Common myeloid progenitor, CD34-positive (primary cell): ENCODE measurements at places on chromosomes 4 and X.

DNA sequence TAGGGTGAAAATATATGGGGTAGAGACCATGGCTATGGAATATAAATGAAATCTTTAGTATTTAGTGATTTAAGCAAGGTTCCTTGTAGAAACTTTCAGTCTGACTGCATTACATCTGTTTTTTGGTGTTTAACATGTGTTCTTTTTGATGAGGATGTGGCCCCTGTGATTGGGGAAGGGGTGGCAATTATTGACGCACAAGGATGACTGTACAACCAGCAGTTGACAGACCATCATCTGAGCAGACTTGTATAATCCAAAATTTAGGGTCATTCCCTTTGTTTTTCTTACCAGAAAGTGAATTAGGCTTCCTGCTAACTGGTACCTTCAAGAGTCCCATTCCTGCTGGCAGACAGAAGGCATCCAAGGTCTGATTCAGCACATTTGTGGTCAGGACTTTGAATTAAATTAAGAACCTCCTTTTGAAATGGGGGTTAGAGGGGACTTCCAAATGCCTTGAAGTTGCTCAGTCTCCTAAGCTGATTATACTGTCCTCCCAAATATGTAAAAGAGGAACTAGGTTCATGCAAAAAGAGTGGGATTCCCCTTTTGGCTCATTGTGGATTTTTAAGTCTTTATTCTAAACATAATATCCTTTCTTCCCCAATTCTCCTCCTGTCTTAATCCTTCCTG is 112.4 kb upstream of the CXCL13 start:
- peak; percentile 95 for DNase-seq

- no peak for DNase-seq
Observed at GRCh38 chr4:149933120-149933519, 117.5 kb upstream of the IQCM start.

DNA sequence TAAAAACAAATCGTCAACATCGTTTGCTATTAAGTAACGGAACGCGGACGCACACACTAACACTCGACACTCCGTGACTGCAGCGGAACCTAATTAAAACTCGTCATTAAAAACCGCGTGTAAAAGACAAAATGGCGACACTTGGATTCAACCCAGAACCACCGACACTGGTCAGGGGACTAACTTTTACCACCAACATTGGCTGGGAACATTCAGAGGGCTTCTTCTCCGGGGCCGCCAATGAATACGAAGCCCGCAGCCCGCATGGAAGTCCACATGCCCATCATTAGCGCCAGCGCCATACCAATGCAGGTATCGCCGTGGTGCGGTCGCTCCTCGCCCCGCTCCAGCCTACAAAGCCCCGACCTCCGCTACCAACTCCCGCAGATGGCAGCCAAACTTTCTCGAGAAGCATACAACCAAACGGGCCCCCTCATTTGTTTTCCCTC is 498 bp downstream of the RBMX start:
- DNase-seq: peak; percentile 55

- no peak for DNase-seq
Observed at GRCh38 chr4:20127626-20128025, 124.1 kb upstream of the SLIT2 start.

- peak; percentile 73 for DNase-seq
Observed at GRCh38 chrX:23908219-23909004, 606 bp downstream of the CXorf58 start.

GRCh38 chr4:185211035-185211434 is 1.6 kb downstream of the SNX25 start:
- peak; percentile 12 for DNase-seq

DNA sequence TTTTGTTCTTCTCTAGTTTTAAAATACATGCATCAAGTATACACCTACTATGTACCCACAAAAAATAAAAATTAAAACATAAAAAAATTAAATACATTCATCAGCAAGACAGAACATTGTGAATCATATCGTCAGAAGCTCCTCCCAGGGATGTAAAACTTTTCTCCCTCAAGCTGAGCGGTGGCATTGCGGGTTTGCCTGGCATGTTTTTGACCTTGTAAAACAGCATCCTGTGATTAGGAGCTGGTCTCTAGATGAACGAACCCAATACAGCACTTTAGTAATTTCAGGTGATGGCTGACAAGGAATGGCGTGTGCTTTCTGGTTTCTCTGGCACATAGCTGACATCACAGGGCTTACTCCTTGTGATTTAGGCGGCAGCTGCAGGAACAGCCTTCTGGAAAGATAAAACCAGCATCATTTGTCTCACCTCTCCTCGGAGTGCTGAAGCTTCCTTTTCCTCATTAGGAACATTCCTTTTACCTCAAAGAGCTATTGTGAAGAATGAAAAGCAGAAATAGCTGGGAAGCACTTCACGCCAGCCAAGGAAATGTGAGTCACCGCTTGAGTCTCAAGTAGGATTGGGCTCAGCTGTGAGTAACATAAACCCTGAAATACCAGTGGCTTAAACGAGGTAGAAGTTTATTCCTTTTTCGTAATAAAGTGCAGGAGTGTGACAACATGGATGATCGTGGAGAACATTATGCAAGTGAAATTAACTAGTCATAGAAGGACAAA is 44.3 kb downstream of the NYX start:
- peak; percentile 26 for DNase-seq

- no peak for DNase-seq
Observed at GRCh38 chr4:112517067-112517634, 1.2 kb upstream of the NEUROG2 start.

- DNase-seq: no peak
Observed at GRCh38 chr4:42452823-42453222, 55.5 kb downstream of the SHISA3 start.

DNA sequence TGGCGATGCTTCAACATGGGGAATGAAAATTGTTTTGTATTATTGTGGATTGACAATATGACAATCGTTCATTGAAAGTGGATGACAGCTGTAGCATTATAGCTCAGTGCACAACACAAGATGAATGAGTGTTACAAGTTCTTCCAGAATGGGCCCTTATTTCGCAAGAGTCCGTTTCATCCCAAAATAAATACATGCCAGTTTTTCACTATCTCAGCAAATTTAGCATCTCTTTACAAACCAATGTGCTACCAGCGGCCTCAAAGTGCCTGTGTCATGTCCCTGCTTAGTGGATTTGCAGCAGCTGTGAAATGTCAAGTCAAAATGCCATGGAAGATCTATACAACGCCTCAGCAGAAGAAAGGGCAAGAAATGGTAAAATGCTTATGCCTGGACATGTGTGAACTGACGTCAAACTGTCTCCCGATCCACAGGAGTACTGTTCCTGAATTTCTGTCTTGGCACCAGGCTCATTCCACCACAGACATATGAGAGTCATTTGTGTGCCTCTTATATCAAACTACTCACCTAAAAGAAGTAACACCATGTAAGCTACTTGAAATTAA is 109.6 kb downstream of the MAML3 start:
- no peak for DNase-seq

GRCh38 chr4:154838694-154839093 is 57.6 kb downstream of the RBM46 start:
- DNase-seq: no peak

DNA sequence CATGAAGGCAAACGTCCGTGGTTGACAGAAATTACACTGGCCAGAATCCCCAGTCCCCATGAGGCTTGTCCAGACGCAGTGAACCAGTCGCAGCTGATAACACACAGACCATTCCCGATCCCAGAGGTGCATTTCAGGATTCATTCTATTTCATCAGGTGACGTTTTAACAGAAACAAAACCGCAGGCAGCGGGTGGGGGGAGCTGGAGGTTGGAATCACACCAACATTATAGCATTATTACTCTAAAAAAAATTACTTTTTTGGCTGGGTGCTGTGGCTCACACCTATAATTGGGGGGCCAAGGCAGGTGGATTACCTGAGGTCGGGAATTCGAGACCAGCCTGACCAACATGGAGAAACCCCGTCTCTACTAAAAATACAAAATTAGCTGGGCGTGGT is 25.2 kb downstream of the NOP14 start:
- DNase-seq: no peak

GRCh38 chr4:824461-825062 is 1.4 kb downstream of the CPLX1 start:
- no peak for DNase-seq

- no peak for DNase-seq
Observed at GRCh38 chrX:116357329-116357728, 79.1 kb upstream of the SLC6A14 start.

DNA sequence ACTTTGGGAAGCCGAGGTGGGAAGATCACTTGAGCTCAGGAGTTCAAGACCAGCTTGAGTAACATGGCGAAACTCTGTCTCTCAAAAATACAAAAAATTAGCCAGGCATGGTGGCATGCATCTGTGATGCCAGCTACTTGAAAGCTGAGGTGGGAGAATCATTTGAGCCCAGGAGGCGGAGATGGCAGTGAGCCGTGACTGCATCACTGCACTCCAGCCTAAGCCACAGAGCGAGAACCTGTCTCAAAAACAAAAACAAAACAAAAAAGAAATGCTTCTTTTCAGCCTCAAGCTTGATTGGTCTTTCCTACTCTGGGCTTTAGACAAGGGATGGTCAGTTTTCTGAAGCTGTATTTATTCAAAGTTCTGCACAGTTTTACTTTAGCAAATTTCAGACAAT is 15.8 kb upstream of the DHRSX start:
- no peak for DNase-seq

DNA sequence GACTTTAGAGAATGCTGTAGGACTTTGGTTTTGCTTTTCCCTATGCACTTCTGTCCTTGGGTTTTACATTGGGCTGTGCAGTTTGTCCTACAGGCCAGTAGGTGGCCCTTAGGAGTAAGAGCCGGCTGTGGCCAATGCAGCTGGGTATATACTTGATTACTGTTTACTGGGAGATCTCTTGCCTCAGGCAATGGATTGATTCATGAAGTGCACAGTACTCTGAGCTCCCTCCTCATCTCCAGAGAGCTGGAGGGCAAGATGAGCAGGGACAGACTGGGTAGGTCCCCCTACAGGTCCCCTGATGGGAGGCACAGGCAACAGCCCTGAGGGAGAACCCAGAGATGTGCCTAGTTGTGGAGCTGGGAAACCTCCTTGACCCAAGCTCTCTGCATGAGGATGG is 103.8 kb upstream of the QRFPR start:
- peak; percentile 24 for DNase-seq

DNA sequence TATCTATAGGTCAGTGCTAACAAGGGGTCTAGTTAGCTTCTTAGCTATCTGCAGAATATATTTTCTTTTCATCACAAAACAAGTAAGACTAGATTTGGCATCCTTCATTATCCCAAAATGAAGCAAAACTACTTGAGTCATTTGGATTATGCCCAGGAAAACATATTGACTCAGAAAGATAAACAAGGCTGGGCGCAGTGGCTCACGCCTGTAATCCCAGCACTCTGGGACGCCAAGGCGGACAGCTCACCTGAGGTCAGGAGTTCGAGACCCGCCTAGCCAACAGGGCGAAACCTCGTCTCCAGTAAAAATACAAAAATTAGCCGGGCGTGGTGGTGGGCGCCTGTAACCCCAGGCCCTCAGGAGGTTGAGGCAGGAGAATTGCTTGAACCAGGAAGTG is 18.0 kb upstream of the MND1 start:
- no peak for DNase-seq

DNA sequence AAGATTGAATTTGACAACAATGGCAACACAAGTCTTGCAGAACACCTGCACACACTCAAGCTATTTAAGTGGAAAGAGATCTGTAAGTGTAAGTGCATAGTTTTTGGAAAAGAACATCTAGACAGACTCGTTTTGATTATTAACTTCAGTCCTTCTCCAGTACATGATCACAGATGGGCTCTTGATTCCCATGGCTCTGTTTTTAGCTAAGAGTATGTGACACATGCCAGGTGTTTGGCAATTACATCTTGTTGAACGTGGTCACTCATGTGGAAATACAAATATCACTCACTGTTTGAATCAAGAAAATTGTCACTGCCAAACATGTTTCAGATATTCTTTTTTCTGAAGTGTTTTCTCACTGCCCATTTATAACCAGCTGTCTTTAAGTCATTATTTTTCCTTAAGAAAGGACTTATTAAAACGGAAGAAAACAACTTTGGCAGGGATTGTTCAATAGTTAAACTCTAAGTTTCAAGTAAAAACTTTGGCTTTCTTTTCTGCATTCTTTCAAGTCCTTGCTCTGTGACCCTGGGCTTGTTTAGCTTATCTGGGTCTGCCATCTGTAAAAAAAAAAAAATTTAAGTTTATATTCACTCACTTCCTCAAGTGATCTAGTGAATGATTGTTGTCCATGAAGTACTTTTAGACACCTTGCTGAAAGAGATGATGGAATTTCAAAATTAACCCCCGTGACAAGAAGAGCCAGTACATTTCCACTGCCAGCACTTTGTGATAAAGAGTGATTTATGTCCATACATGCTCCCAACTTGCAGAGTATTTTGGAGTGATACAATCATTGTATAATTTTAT is 125.4 kb downstream of the ATXN3L start:
- DNase-seq: peak; percentile 49

DNA sequence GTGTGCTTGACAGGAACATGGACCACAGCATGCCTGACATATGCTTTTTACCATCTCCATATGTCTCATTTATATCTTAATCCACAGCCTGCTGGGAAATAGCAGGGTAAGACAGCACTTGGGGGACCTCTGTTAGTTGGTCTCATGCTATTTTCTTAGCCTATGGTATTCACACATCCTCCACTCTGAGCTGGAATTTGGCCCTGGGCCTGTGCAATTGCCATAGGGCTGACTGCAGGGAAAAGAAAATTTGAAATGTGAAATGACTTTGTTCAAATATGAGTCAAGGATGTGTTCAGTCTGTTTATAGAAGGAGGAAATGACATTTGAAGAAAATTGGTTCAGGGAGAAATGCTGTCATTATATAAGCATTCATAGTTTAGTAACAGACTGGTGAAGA is 9.6 kb upstream of the MAP7D3 start:
- DNase-seq: no peak

- no peak for DNase-seq
Observed at GRCh38 chrX:97616883-97617530, 733.3 kb downstream of the RPA4 start.

DNA sequence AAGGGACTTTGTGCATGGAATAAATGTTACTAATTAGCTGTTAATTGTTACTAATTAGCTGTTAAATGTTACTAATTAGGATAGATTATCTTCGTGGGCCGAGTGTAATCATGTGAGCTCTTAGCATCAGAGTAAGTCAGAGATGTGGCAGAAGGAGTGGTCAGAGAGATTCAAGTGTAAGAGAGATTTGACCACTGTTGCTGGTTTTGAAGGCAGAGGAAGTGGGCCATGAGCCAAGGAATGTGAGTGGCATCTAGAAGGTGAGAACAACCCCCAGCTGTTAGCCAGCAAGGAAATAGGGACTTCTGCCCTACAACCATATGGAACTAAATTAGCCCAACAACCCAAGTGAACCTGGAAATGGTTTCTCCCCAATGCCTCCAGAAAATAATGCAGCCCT is 28.2 kb downstream of the ODAPH start:
- DNase-seq: no peak
